ENCODE measurements at places on chromosomes 12 and 14.

- no peak for DNase-seq
These were observed 127.2 kb downstream of the CMAS start for GRCh38 chr12:22173177-22173576.

GRCh38 chr14:75905147-75905904, 76.5 kb downstream of the TGFB3 start:
- DNase-seq: no peak

GRCh38 chr12:42809226-42809625, 219.7 kb upstream of the PRICKLE1 start:
- DNase-seq: no peak

DNA sequence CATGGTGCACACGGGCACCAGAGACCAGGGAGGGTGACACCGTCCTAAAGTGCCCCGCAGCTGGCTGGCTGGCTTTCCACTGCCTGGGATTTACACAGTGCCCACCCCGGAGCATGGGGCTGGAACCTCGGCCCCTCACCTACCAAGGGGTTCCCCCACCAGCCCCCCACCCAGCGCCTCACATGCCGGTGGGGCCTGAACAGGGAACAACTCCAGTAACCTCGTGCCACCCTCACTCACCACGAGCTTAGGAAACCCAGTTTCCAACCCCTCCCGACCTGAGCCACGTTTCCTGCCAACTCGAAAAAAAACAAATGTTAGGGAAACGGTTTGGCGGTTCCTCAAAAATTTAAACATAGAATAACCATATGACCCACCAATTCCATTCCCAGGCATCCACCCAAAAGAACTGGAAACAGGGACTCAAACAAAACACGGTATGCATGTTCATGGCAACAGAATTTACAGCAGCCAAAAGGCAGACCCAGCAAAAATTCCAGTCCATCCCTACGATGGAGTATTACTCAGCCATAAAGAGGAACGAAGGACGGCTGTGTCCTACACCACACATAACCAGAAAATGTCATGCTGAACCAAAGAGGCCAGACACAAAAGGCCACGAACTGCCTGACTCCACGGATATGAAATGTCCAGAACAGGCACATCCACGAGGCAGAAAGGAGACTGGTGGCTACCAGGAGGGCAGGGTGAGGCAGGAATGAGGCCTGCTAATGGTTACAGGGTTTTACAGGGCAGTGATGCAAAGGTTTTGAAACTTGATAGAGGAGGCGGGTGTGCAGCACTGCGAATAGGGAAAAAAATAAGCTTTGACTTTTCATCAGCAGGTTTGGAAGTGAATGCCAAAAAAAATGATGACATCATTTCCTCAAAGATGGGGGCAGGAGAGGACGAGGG, 68.9 kb downstream of the NCOR2 start:
- no peak for DNase-seq

All from MM.1S (cell line).